ENCODE measurements at places on chromosomes 4 and X.

DNA sequence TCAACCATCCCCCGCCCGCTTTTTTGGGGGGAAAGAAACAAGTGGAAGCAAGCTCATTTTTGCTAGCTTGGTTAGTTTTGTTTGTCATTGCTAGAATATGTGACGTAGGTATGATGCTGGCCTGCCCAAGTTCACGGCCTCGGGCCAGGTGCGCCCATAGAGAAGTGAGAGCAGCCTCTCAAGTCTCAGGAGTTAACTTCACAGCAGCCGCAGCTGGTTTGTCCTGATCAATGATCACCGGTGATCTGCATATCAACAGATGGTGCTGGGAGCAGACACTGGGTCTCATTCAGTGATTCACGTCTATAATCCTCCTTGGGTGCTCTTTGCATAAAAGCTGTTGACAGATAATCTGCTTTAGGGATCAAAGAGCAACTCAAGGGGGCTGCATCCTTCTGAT, 50.1 kb downstream of the ENPP6 start:
- no peak for DNase-seq

GRCh38 chr4:24369507-24370029, 214.8 kb downstream of the DHX15 start:
- DNase-seq = no peak

GRCh38 chr4:6806924-6807626, 24.5 kb downstream of the KIAA0232 start:
- DNase-seq = no peak

- DNase-seq = no peak
These were observed 61.7 kb upstream of the HDAC8 start for GRCh38 chrX:72634331-72634730.

DNA sequence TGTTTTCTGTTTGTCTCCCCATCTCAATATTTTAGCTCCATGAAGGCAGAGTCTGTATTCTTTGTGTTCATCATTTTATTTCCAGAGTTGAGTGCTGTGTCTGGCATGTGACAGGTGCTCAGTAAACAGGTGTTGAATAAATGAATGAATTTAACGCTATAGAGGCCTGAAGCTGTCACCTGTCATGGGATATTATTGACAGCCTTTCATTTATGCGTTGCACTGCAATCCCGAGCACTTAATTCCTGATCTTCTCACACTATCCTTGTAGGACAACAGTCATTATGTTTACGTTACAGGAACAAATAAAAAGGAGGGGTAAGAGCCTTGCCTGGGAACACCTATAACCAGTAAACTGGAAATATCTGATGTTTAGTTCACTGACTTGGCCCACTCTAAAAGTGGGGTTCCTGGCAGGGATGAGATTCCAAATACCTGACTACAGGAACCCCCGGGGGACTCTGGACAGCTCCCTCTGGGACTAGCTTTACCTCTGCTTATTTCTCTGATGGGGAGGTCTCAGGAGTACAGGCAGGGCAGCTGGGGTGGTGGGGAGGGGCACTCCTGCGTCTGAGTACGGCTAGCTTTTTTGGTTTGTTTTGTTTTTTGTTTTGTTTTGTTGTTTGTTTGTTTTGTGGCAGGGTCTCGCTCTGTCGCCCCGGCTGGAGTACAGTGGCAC, 36.6 kb downstream of the SEL1L3 start:
- DNase-seq = no peak

- no peak for DNase-seq
These were observed 166.5 kb downstream of the GABRG1 start for GRCh38 chr4:45957353-45957752.

- no peak for DNase-seq
These were observed 52.0 kb downstream of the CHIC1 start for GRCh38 chrX:73615022-73615421.

DNA sequence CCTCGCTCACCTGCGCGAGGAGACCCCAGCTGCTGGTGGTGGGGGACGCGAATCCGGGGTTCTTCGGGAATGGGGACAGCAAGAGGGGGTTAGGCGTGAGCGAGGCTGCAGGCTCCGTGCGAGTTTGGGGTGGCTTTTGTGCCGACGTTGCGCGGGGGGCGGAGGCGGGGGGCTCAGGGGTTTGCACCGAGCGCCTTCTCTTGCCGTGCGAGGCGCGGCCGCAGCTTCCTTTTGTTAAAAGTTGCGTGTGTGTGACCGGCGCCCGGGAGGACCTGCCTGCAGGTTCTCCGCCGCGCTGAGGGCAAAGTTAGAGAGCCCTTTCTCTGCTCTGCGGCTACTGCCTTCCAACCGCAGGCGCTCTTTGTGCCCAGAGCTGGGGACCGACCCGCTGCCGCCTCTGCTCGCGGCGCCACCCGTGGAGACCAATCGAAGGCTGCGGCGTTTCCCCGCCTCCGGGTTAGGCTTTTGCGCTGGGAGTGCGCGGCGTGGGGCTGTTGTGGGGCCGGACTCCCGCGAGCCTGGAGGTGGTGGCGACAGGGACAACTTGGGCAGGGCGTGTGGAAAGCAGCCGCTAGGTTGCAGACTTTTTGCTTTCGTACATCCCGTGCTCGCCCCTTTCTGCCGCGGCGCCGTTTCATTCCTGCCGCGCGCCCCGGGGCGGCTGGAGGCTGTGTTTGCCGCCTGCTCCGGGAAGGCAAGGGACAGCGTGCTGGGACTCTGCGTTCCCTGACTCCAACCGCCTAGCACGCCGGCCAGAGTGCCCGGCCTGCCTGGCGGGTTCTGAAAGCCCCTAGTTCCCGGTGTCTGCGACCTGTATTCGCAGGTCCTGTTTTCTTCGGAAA, 716 bp downstream of the KIT start:
- DNase-seq = peak; percentile 13

- no peak for DNase-seq
These were observed 167.1 kb downstream of the NHS start for GRCh38 chrX:17542123-17542522.

DNA sequence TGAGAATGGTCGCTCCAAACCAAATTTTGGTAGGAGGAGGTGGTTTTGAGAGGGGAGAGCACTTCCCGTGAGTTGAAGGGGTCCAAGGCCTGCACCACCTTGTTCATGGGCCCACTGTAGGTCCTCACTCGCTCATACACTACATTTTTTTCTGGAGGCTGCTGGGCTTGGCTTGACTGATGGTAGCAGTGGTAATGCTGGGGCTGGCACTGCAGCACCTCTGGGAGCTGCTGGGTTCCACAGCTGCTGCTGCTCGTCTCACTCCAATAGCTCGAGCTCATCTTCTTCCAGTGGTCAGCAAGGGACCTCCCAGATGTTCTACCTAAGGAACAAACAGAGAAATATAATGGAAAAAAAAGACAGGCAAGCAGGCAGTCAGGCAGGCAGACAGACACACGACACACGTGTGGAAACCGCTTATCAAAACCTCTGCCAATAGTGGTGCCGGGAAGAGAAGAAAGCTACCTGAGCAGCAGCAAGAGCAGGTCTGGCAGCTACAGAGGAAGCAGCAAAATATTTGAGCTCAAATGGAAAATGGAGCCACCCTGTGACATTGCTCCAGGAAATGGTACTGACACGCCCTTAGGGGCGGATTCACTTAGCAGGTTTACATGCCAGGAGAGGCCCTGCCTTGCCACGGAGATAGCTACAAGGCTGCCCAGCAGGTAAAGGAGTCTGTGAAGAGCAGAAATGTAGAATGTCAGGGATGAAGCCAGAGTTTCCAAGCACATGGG, at the start of gene POF1B:
TSS of gene POF1B (minus strand) at position 492 of the 734 bp plus-strand sequence. CDS start at position 281, 211 bp downstream.
- no peak for DNase-seq

DNA sequence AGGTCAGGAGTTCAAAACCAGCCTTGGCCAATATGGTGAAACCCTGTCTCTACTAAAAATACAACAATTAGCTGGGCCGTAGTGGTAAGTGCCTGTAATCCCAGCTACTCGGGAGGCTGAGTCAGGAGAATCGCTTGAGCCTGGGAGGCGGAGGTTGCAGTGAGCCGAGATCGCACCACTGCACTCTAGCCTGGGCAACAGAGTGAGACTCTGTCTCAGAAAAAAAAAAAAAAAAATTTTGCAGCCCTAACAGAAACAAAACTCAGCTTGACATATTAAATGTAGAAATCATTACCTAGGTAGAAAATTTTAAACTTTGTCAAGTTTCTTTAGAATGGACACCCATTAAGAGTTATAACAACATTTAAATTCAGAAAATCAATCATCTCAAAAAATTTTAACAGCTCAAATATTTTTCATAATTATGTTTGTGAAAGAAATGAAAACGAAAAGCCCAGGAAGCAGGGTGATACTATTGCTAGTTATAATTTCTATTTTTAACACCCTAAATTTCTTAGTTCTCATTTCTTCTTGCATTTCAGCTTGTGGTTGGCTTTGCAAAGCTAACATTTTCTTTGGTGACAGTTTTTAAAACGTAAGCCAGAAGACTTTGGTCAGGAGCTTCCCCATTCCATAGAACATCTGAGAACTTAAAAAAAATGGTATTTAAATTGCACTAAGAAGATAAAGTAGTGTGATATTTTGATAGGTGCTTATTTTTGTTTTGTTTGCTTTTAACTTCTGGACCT, 33.3 kb upstream of the RBBP7 start:
- DNase-seq = no peak
